ENCODE measurements at places on chromosomes 16 and 17. TPM values are rescaled to one million over a fixed set of nuclear protein-coding genes. Genes with fewer than 3 reads are reported as not detected.

The CSH1 gene
- total RNA-seq: not detected

The RUNDC3A gene
- total RNA-seq: 8.4 TPM

The TEX14 gene
- 0.22 TPM for total RNA-seq

The RFNG gene
- 65.5 TPM for total RNA-seq

The NSF gene
- total RNA-seq: 28.6 TPM

The CD300LG gene
- total RNA-seq: not detected

The LGALS9B gene
- not detected for total RNA-seq

The PDIA2 gene
- total RNA-seq: 3.8 TPM

DNA sequence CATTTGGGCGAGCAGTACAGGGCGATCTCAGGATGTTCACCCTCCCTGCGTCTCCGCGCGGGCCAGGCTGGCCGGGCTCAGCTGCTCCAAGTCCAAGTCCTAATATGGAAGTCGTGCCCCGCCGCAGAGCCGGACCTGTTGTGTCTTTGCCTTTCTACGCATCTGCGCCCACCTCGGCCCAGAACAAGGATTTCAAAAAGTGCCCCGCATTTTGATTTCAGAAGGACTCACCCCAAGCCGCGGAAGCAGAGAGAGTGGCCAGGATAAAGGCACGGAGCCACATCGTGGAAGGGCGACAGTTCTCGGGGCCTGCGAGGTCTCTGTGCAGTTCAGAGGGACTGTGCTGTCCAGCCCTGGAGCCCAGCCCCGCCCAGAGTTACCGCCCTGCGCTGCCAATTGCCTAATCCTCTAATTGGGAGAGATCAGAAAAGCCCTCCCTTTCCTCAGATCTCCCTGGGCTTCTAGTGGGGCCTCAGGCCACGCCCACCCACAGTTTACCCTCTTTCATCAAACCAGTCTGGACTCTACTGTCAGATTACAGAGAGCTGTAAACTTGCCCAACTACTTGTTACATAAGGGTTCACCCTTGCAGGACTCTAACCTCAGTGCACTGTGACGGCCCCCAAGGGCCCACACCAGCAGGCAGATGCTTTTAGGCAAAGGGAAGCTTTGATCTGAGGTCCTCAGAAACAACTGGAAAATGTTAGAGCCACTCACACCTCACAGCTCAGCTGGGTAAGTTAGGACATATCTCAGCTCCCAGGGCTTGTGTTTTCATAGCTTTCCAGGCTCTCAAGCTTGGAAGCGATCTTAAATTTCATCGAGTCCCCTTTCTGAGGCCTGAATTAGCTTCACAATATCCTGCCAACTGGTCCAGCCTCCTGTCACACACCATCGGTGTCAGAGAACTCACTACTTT, at the start of gene CES1:
TSS of gene CES1 (minus strand) at position 324 of the 919 bp plus-strand sequence. CDS start at position 283, 41 bp downstream.
- no peak for DNase-seq

DNA sequence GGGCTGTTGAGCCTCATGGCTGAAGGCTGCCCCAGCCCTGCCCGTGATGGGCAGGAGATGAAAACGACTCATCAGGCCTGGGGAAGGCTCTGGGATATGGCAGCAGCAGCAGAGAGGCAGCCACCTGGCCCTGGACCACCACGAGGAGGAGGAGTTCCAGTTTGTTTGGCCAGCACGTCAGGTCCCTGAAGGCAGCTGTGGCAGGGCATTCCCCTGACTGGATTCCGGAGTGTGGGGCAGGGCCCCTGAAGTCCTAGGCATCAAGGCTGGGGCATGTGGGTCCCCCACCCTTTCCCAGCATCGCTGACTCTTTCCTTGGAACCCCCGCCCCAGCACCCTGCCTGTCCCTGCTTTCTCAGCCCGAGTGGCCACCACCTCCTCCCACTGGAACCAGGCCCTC, 197.4 kb downstream of the ZNF423 start:
- no peak for DNase-seq

- no peak for DNase-seq
Observed at GRCh38 chr17:21453144-21453898, 77.2 kb downstream of the KCNJ12 start.

GRCh38 chr16:57888128-57888527, 82.8 kb downstream of the CNGB1 start:
- DNase-seq: no peak

GRCh38 chr17:2067608-2068024, 12.7 kb downstream of the HIC1 start:
- DNase-seq: no peak

- DNase-seq: no peak
Observed at GRCh38 chr16:24986512-24987303, 28.5 kb downstream of the ARHGAP17 start.

- no peak for DNase-seq
Observed at GRCh38 chr16:56669005-56669839, at the start of gene MT1H. Gene MT1H (plus strand): TSS chr16:56669814. CDS start chr16:56669885, 71 bp downstream.

GRCh38 chr17:35809855-35810461, 674 bp downstream of the TAF15 start:
- no peak for DNase-seq

DNA sequence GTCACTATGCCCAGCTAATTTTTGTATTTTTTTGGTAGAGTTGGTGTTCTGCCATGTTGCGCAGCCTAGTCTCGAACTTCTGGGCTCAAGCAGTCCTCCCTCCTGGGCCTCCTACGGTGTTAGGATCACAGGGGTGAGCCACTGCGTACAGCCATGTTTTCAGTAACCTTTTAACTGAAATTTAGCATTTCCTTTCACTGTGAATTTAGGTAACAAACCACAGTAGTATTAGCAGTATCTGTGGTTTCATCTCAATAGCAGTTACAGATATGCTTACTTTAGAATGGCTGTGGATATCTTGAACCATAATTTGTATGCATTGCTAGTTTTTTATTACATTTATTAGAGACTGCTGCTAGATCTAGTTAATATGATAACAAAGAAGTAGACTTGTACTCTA, 4.3 kb upstream of the RANGRF start:
- no peak for DNase-seq

DNA sequence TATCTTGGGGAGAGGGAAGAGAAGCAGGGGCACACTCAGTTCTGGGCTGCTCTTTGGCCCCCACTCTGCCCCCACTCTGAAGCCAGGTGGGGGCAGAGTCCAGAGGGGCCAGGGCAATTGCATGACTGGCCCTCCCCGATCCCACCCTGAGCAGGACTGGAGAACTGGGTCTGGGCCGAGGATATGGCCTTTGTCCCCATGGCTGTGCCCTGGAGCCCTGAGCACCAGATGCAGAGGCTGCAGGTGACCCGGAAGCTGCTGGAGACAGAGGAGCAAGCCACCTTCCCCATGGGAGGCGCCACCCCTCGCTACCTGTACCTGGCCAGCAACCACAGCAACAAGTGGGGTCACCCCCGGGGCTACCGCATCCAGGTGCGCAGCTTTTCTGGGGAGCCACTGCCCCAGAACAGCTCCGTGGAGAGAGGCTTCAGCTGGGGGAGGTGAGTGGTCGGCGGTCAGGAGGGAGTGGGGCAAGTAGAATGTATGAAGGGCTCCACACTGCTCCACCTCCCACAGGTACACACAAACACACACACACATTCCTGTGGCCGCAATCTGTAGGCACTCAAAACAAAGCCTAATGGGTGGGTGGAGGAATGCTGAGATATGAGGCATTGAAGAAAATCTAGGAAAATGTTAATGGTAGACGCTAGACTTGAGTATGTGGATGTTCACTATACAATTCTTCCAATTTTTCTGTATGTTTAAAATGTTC, 21.4 kb downstream of the AOC3 start:
- no peak for DNase-seq

DNA sequence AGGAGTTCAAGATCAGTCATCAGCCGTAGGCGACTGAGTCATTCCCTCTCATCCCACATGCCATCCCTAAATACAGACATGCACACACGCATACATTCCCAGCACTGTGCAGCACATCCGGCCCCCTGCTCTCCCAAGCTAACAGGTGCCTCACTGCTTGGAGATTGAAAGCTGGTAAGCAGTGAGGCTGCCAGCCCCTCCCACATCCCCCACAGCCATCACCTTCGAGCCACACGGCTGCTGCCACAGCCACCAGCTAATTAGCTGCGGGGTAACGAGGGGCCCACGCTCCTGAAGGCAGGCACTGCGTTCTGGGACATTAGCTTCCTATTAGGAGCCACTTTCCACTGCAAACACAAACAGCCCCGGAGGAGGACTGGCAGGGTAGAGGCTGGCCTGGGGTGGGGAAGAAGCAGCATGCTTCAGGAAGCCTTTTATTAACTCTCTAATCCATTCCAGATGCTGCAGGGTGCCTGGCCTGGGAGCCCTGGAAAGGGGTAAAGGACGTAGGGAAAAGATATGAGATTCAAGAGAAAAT, 179.6 kb downstream of the CCT6B start:
- DNase-seq: no peak

GRCh38 chr16:79856581-79856980, 256.0 kb upstream of the MAF start:
- DNase-seq: no peak

DNA sequence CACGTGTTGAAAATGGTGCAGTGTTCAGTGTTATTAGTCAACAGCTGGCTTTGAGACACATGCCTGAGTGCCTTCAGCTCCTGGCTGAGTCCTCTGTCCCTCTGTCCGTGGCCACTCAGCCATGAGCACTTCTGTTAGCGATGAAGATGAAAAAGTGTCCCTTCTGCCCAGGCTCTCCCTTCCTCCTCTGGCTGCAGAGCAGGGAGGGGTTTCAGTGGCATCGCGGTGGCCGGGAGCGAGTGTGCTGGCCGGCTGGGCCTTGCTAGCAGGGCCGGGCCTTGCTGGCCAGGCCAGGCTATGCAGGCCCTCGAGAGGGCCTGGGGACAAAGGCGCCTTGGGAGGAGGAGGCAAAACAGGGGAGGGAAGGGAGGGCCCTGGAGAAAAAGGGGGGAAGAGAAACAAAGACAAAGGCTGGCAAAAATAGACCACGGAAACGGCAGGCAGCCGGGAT, 47.7 kb downstream of the CMIP start:
- DNase-seq: no peak

All from progenitor cell of endocrine pancreas (in vitro differentiated cells).